Lower lobe of right lung (tissue), 2 donors: ENCODE measurements at places on chromosomes 12 and 14. TPM values are rescaled to one million over a fixed set of nuclear protein-coding genes. Genes with fewer than 3 reads are reported as not detected.

IL26 gene
- not detected for total RNA-seq

SLC38A6 gene
- total RNA-seq = 28.3 TPM

TMEM30B gene
- total RNA-seq = 20.3 TPM

SCNN1A gene
- total RNA-seq = 156 TPM

PPM1H gene
- total RNA-seq = 6.8 TPM

FAM234B gene
- 7.5 TPM for total RNA-seq

ASB2 gene
- 2.4 TPM for total RNA-seq

KIAA0586 gene
- total RNA-seq = 13.8 TPM

TMCC3 gene
- 9.7 TPM for total RNA-seq

EML5 gene
- 2.4 TPM for total RNA-seq

TBX3 gene
- 50.9 TPM for total RNA-seq

FOXN4 gene
- total RNA-seq = not detected

CMA1 gene
- total RNA-seq = 2.4 TPM

NAV3 gene
- total RNA-seq = 8.7 TPM

CDCA3 gene
- total RNA-seq = 2.9 TPM

SIX4 gene
- 2.9 TPM for total RNA-seq

TEX22 gene
- 3.8 TPM for total RNA-seq

TBPL2 gene
- total RNA-seq = not detected

TSPAN8 gene
- total RNA-seq = 15.3 TPM

ADAM20 gene
- 1.5 TPM for total RNA-seq
